ENCODE measurements at places on chromosomes 11 and 22.

DNA sequence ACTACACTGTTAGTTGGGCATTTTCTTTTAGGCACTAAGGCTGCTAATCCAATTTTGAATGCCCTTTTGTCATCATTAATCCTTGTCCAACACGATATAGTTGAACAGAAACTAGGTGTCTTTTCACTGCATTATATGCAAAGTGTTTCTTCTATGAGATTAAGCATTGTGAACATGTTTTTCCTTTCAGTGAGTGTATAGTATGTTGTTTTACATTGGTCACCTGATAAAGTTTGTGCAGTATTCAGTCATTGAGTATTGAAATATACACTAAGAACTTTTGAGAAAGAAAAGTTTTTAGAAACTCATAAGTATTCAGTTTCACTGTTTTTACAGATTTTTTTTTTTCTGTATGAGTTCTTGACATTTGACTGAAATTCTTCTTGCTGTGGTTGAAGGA, 59.0 kb downstream of the ZC3H12C start:
- no peak for DNase-seq

- DNase-seq: no peak
Measured at GRCh38 chr11:69731110-69731509, 27.3 kb upstream of the FGF19 start.

GRCh38 chr22:48182846-48183805, 1420.7 kb downstream of the TBC1D22A start:
- DNase-seq: no peak

GRCh38 chr11:69521457-69521856, 40.0 kb downstream of the LINC01488 start:
- no peak for DNase-seq

GRCh38 chr11:86980086-86980796, 25.0 kb upstream of the FZD4 start:
- no peak for DNase-seq

DNA sequence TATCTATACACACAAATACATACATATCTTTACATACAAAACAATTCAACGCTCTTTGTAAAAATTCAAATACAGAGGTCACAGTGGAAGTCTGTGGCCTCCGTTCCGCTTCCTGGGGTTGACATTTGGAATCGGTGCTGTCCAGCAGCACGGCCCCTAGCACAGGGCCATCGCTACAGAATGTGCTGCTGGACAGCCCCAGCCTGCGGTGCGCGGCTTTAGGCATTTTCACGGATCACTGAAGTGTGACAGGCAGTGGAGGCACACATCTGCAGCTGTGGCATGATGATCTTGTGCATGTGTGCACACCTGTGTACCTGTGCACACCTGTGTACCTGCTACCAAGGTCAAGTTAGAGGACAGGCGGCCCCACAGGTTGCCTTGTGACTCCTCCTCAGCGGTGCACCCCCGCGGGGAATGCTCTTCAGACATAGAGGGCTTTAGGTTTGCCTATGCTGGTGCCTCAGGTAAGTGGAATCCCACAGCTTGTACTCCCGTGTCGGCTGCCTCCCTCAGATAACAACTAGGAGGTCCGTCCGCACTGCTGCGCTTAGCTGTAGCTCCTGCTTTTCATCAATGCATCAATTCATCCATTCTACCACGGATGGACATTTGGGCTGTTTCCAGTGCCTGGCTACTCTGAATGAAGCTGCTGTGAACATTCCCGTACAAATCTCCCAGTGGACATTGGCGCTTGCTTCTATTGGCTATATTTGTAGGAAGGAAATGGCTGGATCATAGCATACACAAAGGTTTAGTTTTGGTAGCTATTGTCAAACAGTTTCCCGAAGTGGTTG, 29.9 kb downstream of the GAL start:
- no peak for DNase-seq

- DNase-seq: no peak
Measured at GRCh38 chr11:120352405-120352804, 16.2 kb downstream of the ARHGEF12 start.

DNA sequence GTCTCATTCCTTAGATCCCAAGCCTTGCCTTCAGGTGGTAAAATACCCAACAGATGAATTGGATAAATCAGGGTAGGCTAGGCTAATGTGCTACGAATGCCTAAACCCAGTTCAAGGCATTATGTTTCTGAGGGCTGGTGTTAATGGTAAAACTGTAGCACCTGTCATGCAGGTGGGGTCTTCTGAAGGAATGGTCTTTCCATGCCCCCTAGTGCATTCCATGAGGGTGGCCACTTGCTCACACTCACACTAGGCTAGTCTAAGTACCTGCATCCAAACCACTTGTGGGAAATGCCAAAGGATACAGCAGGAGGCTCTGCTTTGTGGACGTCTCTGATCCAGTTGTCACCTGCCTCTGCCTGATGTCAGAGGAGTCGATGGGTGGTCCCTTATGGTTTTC, 24.2 kb upstream of the UCP3 start:
- no peak for DNase-seq

- DNase-seq: peak; percentile 52
Measured at GRCh38 chr11:3642071-3642951, 519 bp upstream of the ART5 start.

- peak; percentile 47 for DNase-seq
Measured at GRCh38 chr11:99383648-99384245, 363.0 kb downstream of the CNTN5 start.

DNA sequence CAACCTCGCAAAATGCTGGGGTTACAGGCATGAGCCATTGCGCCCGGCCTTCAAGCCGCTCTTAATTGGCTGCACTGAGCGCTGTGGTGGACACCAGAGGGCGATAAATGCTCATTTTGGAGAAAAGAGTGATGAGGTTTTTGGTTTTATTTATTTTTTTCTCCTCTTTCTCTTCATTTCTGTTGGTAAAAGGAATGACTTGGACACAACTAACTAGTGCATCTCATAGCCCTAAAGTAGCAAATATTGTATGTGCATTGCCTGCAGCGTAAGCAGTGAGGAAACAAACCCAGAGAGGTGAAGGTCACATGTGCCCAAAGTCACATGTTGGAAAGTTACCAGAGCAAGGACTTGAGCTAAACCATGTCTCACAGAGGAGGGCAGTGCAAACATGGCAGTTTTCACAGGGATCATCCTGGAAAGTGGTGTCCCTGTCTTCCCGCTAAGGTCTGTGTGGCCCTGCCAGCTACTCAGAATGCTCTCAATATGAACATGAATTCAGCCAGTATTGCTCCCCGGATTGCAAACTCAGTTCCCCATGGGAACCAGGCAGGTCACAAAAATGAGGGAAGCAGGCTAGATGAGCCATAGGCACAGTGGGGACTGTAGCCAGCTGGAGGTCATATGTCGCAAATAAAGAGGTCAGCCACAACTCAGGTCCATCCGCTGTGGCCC, 8.6 kb upstream of the CD82 start:
- peak; percentile 56 for DNase-seq

GRCh38 chr11:86509588-86509974, 134.9 kb downstream of the CCDC81 start:
- DNase-seq: no peak

- no peak for DNase-seq
Measured at GRCh38 chr11:64829536-64830251, 14.8 kb downstream of the CDC42BPG start.

- DNase-seq: no peak
Measured at GRCh38 chr11:62306227-62306626, 7.4 kb upstream of the SCGB1D4 start.

GRCh38 chr11:6397636-6398035, 7.4 kb downstream of the SMPD1 start:
- DNase-seq: no peak

All from D341Med (cell line).